ENCODE measurements at places on chromosomes 1 and 21.

- no peak for DNase-seq
Measured at GRCh38 chr1:242455052-242455361, 69.5 kb downstream of the PLD5 start.

- DNase-seq: no peak
Measured at GRCh38 chr1:33972676-33973395, 109.0 kb downstream of the HMGB4 start.

DNA sequence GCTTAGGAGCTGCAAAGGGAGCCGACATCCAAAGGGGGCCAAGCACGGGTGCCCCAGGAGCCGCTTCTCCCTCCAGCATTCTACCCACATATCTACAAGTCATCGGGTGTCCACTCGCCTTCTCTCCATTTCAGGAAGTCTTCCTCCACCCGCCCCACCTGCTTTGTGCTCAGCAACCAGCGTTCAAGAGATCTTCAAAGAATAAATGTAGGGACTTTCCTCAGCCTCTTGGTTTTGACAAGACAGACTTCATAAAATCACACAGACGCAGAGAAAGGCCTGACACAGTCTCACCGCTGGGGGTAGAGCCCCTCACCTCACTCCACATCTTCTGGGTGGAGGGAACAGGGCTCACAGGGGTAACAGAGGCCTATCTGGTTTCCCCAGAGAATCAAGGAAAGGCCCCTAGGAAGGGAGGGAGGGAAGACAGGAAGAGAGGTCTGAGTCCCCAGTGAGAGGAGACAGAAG lies 49.5 kb downstream of the SSBP3 start:
- no peak for DNase-seq

DNA sequence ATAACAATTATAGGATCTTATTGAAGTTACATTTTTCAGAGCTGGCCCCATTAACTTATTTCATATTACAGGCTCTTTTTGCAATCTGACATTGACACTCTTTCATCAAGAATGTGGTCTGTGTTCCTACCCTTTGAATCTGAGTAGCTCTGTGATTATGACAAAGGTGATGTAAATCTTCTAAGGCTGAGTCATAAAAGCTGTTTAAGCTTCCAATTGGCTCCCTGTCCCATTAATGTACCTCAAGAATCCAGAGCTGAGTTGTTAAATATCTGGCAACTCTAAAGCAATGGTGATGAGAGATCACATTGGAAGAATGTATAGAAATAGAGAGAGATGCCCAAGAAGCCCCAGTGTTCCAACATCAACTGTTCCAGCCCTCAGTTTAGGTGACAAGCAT lies 178.5 kb upstream of the DEPDC1 start:
- DNase-seq: no peak

DNA sequence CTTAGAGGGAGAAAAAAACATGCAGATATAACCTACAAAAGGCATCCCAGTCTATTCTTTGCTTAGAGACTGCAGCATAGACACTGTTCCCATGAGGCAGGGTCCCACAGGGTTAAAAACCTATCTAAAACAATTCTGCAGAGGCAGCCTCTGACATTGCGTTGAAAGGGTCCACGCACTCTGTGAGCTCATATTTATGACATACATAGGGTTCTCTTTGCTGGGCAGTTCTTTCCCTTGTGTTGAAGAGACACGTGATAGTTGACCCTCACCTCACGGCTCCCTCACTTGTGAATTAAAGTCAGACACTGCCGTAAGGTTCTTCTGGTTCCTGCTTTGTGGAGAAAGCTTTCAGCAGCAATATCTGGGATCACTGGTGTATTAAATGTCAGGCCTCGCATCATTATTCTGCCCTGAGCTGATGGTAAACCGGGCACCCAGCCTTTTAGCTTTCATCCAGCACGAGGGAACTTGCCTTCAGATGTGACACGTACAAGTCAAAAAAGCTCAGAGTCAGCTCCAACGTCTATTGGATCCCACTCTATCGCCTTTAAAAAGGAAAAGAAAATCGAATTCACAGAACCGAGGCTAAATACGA lies 52.8 kb upstream of the HNRNPU start:
- no peak for DNase-seq

Measured in right renal pelvis (tissue), 4 donors.